Melanocyte of skin (primary cell): ENCODE measurements at places on chromosomes 4 and X. TPM values are rescaled to one million over a fixed set of nuclear protein-coding genes. Genes with fewer than 3 reads are reported as not detected.

Gene FAT4
- 0.31 and 0.33 TPM in 2 replicates for total RNA-seq

Gene FOXR2
- total RNA-seq = not detected in 2 replicates

Gene CENPVL2
- total RNA-seq = 0.15 TPM in 1 of 2 replicates, not detected in the other

Gene GAGE12J
- not detected in 2 replicates for total RNA-seq

Gene SPON2
- total RNA-seq = 42.0 and 66.9 TPM in 2 replicates

Gene BTC
- under 0.01 TPM in 1 of 2 replicates, not detected in the other for total RNA-seq

Gene CSAG1
- total RNA-seq = not detected in 2 replicates

Gene TNMD
- not detected in 2 replicates for total RNA-seq

Gene PTTG2
- 0.33 TPM in 1 of 2 replicates, not detected in the other for total RNA-seq

Gene MAGIX
- 1.1 and 1.7 TPM in 2 replicates for total RNA-seq

Gene SLC38A5
- 0.34 and 1.8 TPM in 2 replicates for total RNA-seq

Gene CAMK2D
- 68.6 and 74.6 TPM in 2 replicates for total RNA-seq

Gene P2RY4
- total RNA-seq = 0.34 TPM in 1 of 2 replicates, not detected in the other

Gene TMEM31
- total RNA-seq = not detected in 2 replicates

Gene COL25A1
- total RNA-seq = 0.34 and 1.1 TPM in 2 replicates

Gene MAP7D2
- total RNA-seq = 0.36 and 1.7 TPM in 2 replicates

Gene DRD5
- not detected in 2 replicates for total RNA-seq

Gene TEX13B
- total RNA-seq = not detected in 2 replicates

Gene PLA2G12A
- 11.4 and 50.9 TPM in 2 replicates for total RNA-seq

Gene PCDH7
- total RNA-seq = 10.3 and 45.4 TPM in 2 replicates

Gene BCORL1
- total RNA-seq = 2.1 and 2.2 TPM in 2 replicates

Gene RTL9
- under 0.01 and 0.36 TPM in 2 replicates for total RNA-seq

Gene RAI2
- under 0.01 TPM in 1 of 2 replicates, not detected in the other for total RNA-seq

Gene MAGEA1
- not detected in 2 replicates for total RNA-seq

Gene CXCL3
- total RNA-seq = 2.9 and 23.7 TPM in 2 replicates

Gene RS1
- total RNA-seq = not detected in 2 replicates

Gene C4orf51
- not detected in 2 replicates for total RNA-seq

Gene NLGN4X
- total RNA-seq = 2.0 and 3.5 TPM in 2 replicates

Gene FHL1
- 7.7 and 10.3 TPM in 2 replicates for total RNA-seq

Gene NHSL2
- total RNA-seq = under 0.01 and 0.36 TPM in 2 replicates

Gene CYSLTR1
- total RNA-seq = not detected in 2 replicates

Gene IBSP
- total RNA-seq = not detected in 2 replicates

Gene SAGE1
- total RNA-seq = not detected in 2 replicates

Gene HEPH
- total RNA-seq = 0.33 and 2.9 TPM in 2 replicates

Gene CXCL10
- 1.5 and 10.3 TPM in 2 replicates for total RNA-seq

Gene RTL3
- not detected in 2 replicates for total RNA-seq

Gene PFKFB1
- under 0.01 TPM in 1 of 2 replicates, not detected in the other for total RNA-seq

Gene COL4A6
- under 0.01 TPM in 1 of 2 replicates, not detected in the other for total RNA-seq

Gene CSAG3
- not detected in 2 replicates for total RNA-seq

Gene HS6ST2
- total RNA-seq = 0.15 and 0.33 TPM in 2 replicates

Gene ESX1
- total RNA-seq = not detected in 2 replicates

Gene UGDH
- 79.6 and 86.2 TPM in 2 replicates for total RNA-seq

Gene C4orf50
- total RNA-seq = not detected in 2 replicates

Gene SRPK3
- 0.31 and 0.33 TPM in 2 replicates for total RNA-seq

Gene PSMD10
- 89.9 and 90.7 TPM in 2 replicates for total RNA-seq

Gene NXF2B
- total RNA-seq = not detected in 2 replicates

Gene ZAR1
- total RNA-seq = not detected in 2 replicates

Gene TCEAL9
- 55.9 and 62.2 TPM in 2 replicates for total RNA-seq

Gene FGFBP2
- total RNA-seq = 2.1 and 2.5 TPM in 2 replicates

Gene TGIF2LX
- total RNA-seq = not detected in 2 replicates

Gene HTN1
- not detected in 2 replicates for total RNA-seq

Gene PORCN
- total RNA-seq = 6.5 and 8.4 TPM in 2 replicates

Gene ALAS2
- total RNA-seq = not detected in 2 replicates

Gene MAGEA2B
- total RNA-seq = not detected in 2 replicates

Gene TMEM144
- total RNA-seq = 8.6 and 14.5 TPM in 2 replicates

Gene ARMCX4
- 2.0 and 3.2 TPM in 2 replicates for total RNA-seq

Gene ATOH1
- not detected in 2 replicates for total RNA-seq

Gene VEGFD
- total RNA-seq = 0.46 and 1.00 TPM in 2 replicates
